ENCODE measurements at places on chromosomes 6 and 20.

GRCh38 chr20:59042151-59042795 is at the start of gene PRELID3B:
TSS of gene PRELID3B (minus strand) at chr20:59042786. CDS start at chr20:59042730, 56 bp downstream.
- DNase-seq, result no peak

GRCh38 chr6:19669206-19669605 is 168.0 kb upstream of the ID4 start:
- DNase-seq, result no peak

DNA sequence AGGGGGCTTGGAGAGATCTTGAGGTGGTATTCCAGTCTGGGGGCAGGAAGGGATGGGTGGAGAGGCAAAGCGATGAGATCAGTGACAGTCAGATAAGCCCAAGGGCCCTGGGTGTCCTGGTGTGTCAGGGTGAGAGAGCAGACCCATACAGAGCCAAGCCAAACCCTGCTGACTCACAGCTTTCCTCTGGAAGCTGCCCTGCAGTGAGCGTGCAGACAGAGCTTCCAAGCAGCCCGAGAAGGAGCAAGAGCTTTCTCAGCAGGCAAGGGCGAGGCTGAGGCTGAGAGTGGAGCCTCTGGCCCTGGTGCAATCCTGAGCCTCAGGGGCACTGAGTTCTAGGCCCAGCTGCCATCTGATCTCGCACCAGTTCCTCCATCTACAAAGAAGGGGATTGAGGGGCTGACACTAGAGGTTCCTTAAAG is 91.1 kb upstream of the HIVEP1 start:
- DNase-seq, result no peak

- DNase-seq, result no peak
These were observed 6.4 kb downstream of the RPS21 start for GRCh38 chr20:62393335-62393665.

DNA sequence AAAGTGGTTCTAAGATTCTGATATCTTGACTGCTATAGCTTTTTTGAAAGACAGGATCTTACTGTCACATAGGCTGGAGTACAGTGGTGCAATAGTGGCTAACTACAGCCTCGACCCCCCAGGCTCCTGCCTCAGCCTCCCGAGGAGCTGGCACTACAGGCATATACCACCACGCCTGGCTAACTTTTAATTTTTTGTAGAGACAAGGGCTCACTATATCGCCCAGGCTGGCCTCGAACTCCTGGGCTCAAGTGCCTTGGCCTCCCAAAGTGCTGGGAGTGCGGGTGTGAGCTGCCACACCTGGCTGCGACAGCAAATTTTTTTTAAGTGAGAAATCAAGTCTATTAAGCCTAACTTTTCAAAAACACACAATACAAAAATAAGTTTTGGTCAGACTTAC is 106.6 kb downstream of the NOL4L start:
- DNase-seq, result no peak

GRCh38 chr6:144725736-144726522 is 440.8 kb downstream of the UTRN start:
- no peak for DNase-seq

DNA sequence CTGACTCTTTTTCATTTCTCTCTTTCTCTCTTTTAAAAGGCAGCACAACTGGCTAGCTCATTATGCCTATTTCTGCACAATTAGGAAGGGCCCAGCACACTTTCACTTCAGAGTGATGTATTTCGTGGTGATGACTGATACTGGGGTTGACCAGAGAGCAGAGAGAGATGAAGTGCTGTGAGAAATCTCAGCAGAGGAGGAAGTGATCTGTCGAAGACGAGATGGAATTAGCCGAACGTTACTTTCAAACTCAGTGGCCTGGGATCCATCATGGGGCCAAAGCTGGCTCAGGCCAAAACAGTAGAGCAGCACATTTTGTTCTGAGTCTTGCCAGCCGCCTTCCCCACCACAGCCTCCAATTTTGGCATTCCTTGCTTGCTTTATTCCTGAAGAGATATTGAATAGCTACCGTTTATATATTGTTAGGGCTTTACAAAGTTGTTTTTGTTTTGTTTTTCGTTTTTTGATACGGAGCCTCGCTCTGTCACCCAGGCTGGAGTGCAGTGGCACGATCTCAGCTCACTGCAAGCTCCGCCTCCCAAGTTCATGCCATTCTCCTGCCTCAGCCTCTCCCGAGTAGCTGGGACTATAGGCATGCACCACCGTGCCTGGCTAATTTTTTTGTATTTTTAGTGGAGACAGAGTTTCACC is 213.2 kb upstream of the ECI2 start:
- no peak for DNase-seq

- DNase-seq, result no peak
These were observed 84.1 kb downstream of the DNAAF9 start for GRCh38 chr20:3323398-3323797.

DNA sequence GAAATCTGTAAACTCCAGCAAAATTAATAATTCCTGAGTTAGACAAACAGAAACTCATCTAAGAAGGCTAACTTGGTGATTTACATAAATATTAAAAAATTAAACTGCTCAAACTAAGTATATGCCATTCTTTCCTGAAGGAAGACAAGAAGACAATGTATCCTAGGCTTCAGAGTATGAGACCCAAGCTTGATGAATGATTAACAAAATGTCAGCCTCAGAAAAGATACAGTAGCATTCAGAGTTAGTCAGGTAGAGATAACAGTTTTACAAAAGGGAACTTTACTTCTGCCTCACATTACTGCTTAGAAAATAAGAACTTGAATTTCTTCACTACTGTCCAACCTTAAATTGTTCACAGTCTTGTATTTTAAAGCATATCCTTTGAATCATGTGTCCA is 12.0 kb downstream of the CSNK2A1 start:
- no peak for DNase-seq

DNA sequence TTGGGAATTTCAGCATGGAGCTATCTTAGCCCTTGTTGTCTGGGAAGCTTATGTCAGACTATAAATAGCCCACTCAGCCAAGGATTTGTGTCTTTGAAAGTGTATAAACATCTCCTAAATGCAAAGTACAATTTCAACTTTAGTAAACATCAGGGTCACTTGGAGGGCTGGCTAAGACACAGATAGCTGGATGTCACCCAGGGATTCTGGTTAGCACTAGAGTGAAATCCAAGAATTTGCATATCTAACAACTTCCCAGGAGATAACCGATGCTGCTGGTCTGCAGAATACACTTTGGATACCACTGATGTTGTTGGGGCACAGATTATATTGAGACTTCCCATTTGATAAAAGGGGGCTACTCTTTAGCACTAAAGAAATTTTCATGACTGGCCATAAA is 130.9 kb downstream of the PAX1 start:
- no peak for DNase-seq

DNA sequence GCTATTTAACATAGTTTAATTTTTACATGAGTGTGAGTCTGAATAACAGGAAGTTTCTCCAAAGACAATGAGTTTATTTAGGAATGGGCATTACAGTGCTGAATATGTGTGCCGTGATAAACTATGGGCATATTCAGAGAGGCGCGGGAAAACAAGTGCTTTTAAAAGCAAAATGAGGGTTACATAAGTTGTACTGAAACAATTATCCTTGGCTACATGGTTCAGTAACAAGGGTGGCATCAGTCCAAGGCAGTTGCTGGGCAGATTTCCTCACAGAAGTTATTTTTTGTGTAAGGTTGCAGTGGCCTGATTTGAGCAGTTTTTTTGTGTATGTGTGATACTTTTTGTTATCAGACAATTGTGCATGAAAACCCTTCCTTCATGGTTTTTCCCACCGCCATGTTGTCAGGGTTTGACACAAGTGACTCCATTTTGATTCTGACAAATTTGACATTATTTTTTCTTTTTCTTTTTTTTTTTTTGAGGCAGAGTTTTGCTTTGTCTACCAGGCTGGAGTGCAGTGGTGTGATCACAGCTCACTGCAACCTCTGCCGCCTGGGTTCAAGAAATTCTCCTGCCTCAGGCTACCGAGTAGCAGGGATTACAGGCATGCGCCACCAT is 22.3 kb upstream of the PXDC1 start:
- no peak for DNase-seq

DNA sequence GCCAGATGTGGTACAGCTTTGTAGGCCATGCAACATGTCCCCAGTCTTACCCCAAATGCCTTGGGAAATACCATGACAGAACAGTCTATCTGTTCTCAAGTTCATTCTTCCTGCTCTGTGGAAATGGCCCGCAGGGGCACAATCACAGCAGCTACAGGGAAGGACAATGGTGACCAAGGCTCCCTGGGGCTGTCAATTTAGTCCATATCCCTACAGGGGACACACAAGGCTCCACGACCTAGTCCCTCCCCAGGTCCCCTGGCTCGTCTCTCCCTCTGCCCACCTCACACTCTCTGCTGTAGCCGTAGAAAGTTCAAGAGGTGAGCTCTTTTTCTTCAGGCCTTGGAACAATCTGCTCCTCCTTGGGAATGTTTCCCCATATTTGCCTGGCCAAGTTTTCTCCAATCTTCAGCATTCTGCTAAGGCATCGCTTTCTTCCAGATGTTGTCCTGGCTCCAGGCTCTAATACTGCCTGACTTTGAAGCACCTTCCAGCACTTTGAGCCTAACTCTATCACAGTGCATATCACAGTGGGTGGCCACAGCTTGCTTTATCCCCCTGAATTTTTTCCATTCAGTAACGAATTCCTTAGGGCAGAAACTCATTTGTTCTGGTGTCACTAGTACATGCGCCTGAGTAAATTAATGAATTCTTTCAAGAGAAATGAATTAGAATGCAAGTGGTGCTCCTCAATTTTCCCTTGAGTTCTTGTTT is 92.6 kb downstream of the MAP3K7 start:
- DNase-seq, result no peak

Data from stimulated activated CD8-positive, alpha-beta memory T cell treated with anti-CD3 and anti-CD28 coated beads, Interleukin-15, amount 100 ng/mL, for 1 hour (primary cell).